IMR-90 (cell line): ENCODE measurements at places on chromosomes 4 and X. TPM values are rescaled to one million over a fixed set of nuclear protein-coding genes. Genes with fewer than 3 reads are reported as not detected.
A peak's percentile ranks its signal among the peaks of the same experiment; 100 is the strongest.

DNA sequence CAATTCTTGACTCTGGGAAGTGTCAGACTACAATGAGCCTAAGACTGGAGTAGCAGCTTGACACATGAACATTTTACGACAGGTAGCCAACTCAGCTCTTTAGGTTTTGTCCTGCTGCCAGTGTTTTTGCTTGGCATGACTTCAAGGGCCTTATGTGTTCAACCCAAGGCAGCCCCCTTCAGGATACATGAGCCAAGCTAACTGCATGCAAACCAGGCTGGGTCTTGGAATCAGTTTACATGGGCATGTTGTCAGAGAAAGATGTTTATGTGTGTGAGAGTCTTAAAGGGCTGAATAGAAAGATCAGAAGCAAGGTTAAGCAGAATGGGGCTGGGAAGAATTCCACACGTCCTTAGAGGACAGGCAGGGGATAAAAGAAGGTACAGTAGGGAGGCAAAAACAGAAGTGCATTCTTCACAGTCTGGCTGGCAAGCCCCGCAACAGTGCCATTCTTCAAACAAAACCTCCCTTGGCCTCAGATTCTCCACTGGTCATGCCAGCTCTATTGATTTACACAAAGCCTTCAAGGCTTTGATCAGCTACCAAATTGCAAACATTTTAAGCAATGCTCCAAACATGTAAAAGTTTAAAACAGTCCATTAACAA lies 97.3 kb downstream of the NKX6-1 start:
- no peaks in the 10 kb centered on the region for H3K4me1 ChIP-seq
- H3K27me3 ChIP-seq = no peaks in the 10 kb centered on the region
- DNase-seq = no peak
- no peak overlapping the region for H3K27ac ChIP-seq
- H3K4me3 ChIP-seq = no peak overlapping the region

DNA sequence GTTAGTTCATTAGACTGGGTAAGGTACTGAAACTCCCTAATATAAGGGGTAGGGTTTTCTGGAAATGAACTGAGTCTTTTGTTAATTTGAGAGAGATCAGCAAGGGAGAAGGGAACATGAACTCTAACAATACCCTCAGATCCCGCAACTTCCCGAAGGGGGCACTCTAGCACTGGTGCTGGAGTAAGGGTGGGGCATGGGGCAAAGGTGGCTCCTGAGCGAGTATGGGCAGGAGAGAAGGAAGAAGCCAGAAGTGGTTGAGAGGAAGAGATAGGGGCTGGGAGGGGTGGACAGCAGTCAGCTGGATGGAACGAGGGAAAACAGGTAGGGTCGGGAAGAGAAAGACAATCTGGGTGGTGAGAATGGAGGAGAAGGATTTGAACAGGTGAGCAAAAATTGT lies 183.2 kb upstream of the MAGEE2 start:
- DNase-seq = no peak
- H3K27ac ChIP-seq = no peak overlapping the region
- H3K4me1 ChIP-seq = no peaks in the 10 kb centered on the region
- H3K36me3 ChIP-seq = no peaks in the 10 kb centered on the region
- H3K27me3 ChIP-seq = no peaks in the 10 kb centered on the region

DNA sequence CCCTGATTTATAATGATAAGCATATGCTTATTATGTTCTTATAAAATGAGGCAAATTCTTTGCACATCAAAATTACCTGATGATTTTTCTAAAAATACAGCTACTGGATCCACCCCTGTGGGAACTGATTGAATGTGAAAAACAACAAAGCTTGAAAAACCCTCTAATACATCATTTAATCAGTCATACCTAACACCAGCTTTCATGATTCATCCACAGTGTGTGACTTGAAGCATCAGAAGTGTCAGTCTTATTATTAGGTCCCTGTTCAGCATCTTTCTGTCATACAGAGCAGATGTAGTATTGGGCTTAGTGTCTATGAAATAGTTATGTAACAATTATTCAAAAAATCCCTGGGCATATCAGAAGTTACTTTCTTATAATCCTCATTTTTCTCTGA lies 671.3 kb upstream of the GALNT7 start:
- H3K4me3 ChIP-seq = no peak overlapping the region
- H3K27me3 ChIP-seq = no peaks in the 10 kb centered on the region
- DNase-seq = no peak
- no peak overlapping the region for H3K27ac ChIP-seq

The ESX1 gene
- not detected in 2 replicates for polyA plus RNA-seq

GRCh38 chr4:53113431-53114225 lies 251.5 kb downstream of the RASL11B start:
- H3K27ac ChIP-seq = no peak overlapping the region
- peaks cover 4% of the 10 kb centered on the region; the same call in 1 of the 2 replicates for H3K4me1 ChIP-seq

The ARAP2 gene
- polyA plus RNA-seq = 0.13 and 0.32 TPM in 2 replicates

The NUDT11 gene
- polyA plus RNA-seq = 10.6 and 12.6 TPM in 2 replicates

The GRIPAP1 gene
- 21.4 and 25.0 TPM in 2 replicates for polyA plus RNA-seq

DNA sequence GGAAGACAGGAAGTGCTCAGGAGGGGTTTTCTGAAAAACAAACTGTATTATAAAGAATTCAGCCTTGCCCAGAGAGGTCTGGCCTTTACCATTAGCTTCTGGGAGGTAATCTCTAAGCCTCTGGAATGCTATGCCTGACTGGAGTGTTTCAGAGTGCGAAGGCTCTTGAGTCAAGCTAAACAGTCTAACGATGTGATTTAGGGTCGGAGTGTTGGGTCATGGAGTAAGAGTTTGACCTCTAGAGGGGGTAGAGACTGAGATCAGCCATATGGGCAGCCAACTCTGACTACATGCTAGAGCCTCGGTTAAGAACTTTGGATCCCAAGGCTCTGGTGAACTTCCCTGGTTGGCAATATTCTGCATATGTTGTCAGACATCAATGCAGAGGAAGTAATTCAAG lies 15.0 kb downstream of the BOD1L1 start:
- no peak for DNase-seq
- no peak overlapping the region for H3K4me3 ChIP-seq
- H3K27me3 ChIP-seq = no peaks in the 10 kb centered on the region

- no peaks in the 10 kb centered on the region for H3K27me3 ChIP-seq
These were observed 1449.7 kb downstream of the PCDH7 start for GRCh38 chr4:32169841-32170240.

DNA sequence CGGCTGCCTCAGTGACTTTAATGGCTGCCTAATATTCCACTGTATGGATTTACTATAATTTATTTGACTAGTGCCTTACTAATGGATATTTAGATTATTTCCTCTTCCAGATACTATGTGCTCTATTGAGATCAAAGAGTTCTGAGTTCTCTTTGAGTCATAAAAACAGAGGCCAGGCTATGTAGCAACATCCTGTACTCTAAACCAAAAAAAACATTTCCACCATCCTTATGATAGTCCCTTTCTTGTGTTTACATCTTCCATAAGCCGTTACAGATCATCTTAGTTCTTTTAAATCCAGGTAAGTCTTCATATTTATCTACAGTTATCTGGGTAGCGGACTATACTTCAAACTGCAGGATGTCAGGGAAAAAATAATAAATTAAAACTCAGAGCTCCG lies 56.6 kb upstream of the TMEM184C start:
- H3K27me3 ChIP-seq = no peaks in the 10 kb centered on the region
- H3K36me3 ChIP-seq = no peaks in the 10 kb centered on the region
- H3K4me1 ChIP-seq = no peaks in the 10 kb centered on the region; the same call in 1 of the 2 replicates
- no peak overlapping the region for H3K27ac ChIP-seq
- DNase-seq = peak; percentile 82
- H3K4me3 ChIP-seq = no peak overlapping the region

The MAP3K15 gene
- 0.10 and 0.13 TPM in 2 replicates for polyA plus RNA-seq

The SPOCK3 gene
- polyA plus RNA-seq = 0.11 TPM in 1 of 2 replicates, not detected in the other

- H3K27ac ChIP-seq = no peak overlapping the region
- no peaks in the 10 kb centered on the region for H3K36me3 ChIP-seq
- no peaks in the 10 kb centered on the region for H3K4me1 ChIP-seq
- no peak overlapping the region for H3K4me3 ChIP-seq
- H3K27me3 ChIP-seq = no peaks in the 10 kb centered on the region
These were observed 554.5 kb downstream of the STIM2 start for GRCh38 chr4:27414887-27415731.

DNA sequence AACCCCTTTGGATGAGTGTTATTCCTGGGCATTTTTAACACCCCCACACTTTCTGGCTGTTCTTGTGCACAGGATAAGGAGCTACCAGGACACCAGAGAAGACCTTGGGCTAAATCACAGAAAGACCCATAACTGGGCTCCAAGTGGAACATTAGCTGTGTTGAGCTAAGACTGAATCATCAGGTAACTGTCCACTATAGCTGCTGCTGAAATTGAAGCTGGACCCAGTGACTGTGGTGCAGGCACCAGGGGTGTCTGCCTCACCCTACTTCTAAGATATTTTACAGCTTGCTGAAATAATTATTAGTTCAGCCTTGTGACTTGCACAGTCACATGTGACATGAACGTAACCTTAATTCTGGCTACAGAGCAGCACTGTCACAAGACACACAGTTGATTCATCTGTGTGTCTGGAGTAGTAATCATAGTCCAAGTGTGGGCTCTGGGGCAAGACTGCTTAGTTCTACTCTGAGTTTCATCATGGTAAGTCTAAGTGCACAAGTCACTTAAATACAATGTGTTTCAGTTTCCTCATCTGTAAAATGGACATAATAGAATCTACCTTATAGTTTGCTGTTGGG lies 127.4 kb downstream of the SLC39A8 start:
- DNase-seq = no peak
- no peak overlapping the region for H3K4me3 ChIP-seq
- H3K27me3 ChIP-seq = no peaks in the 10 kb centered on the region
- no peaks in the 10 kb centered on the region for H3K36me3 ChIP-seq
- no peak overlapping the region for H3K27ac ChIP-seq

The SYP gene
- 0.05 and 0.06 TPM in 2 replicates for polyA plus RNA-seq

DNA sequence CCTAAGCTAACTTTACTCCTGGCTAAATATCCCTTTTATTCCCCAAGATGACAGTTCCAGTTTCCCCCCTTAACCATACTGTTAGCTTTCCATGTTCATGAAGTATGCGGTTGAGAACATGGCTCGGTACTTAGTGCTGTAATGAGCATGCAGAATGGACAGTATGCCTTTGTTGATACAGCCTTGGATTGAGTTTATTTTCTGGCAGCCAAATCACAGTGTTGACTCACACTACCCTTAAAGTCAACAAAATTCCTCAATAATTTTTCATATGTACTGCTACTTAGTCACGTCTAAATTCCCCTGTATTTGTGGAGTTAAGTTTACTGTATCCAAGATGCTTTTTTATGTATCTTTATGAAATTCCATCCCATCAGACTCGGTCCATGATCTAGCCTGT lies 1.4 kb upstream of the VEGFC start:
- H3K4me3 ChIP-seq = no peak overlapping the region; the same call in 1 of the 2 replicates
- H3K4me1 ChIP-seq = peaks cover 11% of the 10 kb centered on the region
- H3K27me3 ChIP-seq = no peaks in the 10 kb centered on the region
- H3K27ac ChIP-seq = peak overlapping the region; percentile 38; the same call in 1 of the 2 replicates
- DNase-seq = peak; percentile 98
- no peaks in the 10 kb centered on the region for H3K36me3 ChIP-seq

The MAGEB1 gene
- not detected in 2 replicates for polyA plus RNA-seq

The ELF2 gene
- 13.7 and 14.5 TPM in 2 replicates for polyA plus RNA-seq

The MAGT1 gene
- polyA plus RNA-seq = 25.3 and 27.3 TPM in 2 replicates

DNA sequence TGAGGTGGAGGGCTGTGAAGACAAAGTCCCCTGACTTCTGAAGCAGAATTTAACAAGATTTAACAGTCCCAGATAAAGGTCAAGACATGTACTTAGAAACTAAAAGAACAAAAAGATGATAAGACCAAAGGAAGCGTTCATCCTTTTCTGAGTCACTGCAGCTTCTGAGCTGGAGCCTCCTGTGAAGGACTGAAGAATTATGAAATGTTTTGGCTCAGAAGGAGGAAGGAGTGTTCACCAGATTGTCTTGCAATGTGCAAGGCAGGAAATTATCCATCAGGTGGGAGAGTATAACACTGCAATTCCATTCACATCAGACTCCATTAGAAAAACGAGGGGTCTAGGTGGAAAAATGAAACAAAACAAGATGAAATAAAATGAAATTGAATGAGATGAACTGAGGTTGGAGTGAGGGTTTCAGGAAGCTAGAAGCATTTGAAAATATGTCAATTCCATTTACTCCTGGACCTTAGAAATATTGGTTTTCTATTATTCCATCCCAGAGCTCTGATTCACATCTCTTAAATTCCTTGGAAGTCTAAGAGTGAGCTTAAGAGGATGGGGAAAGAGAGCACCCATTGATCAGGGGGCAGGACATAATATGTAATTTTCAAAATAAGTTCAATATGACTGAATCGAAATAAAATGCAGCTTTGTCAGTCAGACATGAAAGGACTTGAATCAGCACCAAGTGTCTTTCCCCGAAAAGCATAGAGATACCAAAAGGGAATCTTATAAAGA lies 186.1 kb upstream of the LNX1 start:
- no peaks in the 10 kb centered on the region for H3K27me3 ChIP-seq
- H3K4me1 ChIP-seq = peaks cover 25% of the 10 kb centered on the region
- peak; percentile 92 for DNase-seq
- peak overlapping the region; percentile 46; the same call in 1 of the 2 replicates for H3K27ac ChIP-seq
- H3K4me3 ChIP-seq = no peak overlapping the region

GRCh38 chrX:65838674-65839073 lies 171.2 kb downstream of the MSN start:
- DNase-seq = no peak
- H3K27me3 ChIP-seq = peaks cover 4% of the 10 kb centered on the region
- H3K27ac ChIP-seq = no peak overlapping the region
- H3K36me3 ChIP-seq = no peaks in the 10 kb centered on the region

- peak; percentile 74 for DNase-seq
- H3K27me3 ChIP-seq = no peaks in the 10 kb centered on the region
- H3K27ac ChIP-seq = no peak overlapping the region
- H3K36me3 ChIP-seq = 0 out of 2 replicates have a peak, but pooled peaks cover 1% of the 10 kb centered on the region
- H3K4me1 ChIP-seq = no peaks in the 10 kb centered on the region
These were observed 15.4 kb downstream of the HMGB2 start for GRCh38 chr4:173318648-173319211.

DNA sequence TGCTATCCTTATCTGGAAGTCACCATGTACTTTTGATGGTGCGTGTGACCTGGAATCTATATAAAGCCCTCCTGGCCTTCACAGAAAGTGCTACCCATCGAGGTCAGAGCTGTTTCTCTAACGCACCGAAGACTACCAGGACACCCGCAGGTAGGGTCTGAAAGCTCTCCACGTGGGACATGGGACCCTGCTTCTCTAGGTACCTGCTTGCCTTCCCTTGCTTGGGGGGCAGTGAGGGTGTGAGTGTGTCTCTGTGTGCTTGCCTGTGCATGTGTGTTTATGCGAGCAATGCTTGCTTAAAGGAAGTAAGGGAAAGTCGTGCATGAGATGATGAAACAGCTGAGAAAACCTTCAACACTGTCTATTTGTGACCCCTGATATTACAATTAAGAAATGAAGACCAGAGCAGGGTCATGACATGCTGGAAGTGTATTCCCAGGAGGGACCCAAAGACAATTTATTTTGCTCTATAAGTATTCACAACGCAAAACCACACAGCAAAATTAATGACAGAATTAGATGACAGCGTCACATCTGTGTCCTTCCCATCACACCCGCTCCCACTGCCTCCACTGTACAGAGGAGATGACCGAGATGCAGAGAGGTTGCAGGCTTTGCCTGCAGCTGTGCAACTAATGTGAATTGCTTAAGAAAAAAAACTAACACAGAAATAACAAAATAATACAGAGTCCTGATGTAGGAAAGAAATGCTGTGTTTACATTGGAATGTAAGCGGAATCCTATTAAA lies 76.4 kb upstream of the HELT start:
- H3K4me1 ChIP-seq = no peaks in the 10 kb centered on the region
- no peaks in the 10 kb centered on the region for H3K27me3 ChIP-seq
- H3K4me3 ChIP-seq = no peak overlapping the region

The VCX gene
- not detected in 2 replicates for polyA plus RNA-seq

GRCh38 chrX:41336447-41336846 lies 2.5 kb downstream of the DDX3X start:
- no peak overlapping the region for H3K27ac ChIP-seq
- no peak for DNase-seq
- peaks cover 16% of the 10 kb centered on the region for H3K36me3 ChIP-seq
- H3K4me3 ChIP-seq = peak overlapping the region; percentile 68
- H3K4me1 ChIP-seq = peaks cover 2% of the 10 kb centered on the region; the same call in 1 of the 2 replicates
- no peaks in the 10 kb centered on the region for H3K27me3 ChIP-seq
